Upper lobe of left lung (tissue), 6 donors: ENCODE measurements at places on chromosomes 6 and 20.

GRCh38 chr20:25057234-25058050 is 497 bp downstream of the ACSS1 start:
- peak; percentile 94 for DNase-seq

GRCh38 chr6:144449911-144450597 is 164.9 kb downstream of the UTRN start:
- no peak for DNase-seq

DNA sequence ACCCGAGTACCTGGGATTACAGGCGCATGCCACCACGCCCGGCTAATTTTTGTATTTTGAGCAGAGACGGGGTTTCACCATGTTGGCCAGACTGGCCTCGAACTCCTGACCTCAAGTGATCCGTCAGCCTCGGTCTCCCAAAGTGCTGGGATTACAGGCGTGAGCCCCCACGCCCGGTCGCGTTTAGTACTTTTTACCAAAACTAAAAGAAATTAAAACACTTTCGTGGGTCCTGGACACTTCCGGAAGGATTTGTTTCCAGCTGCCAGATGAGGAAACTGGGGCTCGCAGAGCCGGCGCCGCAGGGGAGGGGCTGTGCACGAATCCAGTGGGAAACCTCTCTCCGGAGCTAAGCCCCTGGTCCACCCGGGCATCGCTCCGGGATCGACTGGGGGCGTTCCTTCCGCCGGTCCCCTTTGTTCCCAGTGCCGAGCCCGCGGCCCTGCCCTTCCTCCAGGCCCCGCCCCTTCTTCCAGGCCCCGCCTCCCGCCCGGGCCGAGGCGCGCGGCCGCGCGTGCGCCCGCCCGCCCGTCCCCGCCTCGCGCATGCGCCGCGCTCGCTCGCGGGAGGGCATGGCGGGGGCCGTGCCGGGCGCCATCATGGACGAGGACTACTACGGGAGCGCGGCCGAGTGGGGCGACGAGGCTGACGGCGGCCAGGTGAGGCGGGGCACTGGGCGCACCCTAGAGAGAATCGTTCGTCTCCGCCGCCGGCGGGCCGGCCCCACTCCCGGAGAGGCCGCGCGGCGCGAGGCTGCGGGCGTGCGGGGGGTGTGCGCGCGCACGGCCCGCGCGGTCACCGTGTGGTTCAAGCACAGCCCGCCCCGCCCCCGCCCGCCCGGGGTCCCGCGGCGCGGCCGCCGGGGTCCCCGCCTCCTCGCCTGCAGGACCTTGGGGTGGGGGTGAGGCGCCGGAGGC is at the start of gene NELFCD:
NELFCD (plus strand) TSS at position 546 of the 917 bp plus-strand sequence; CDS start at position 600, 54 bp downstream.
- DNase-seq: peak; percentile 87

- DNase-seq: peak; percentile 19
Observed at GRCh38 chr20:64107736-64108457, 532 bp upstream of the NPBWR2 start.
